ENCODE measurements at places on chromosomes 12 and 14. TPM values are rescaled to one million over a fixed set of nuclear protein-coding genes. Genes with fewer than 3 reads are reported as not detected.

Gene KRT6C
- total RNA-seq: not detected

Gene DHRS2
- 3.7 TPM for total RNA-seq

Gene STAB2
- total RNA-seq: not detected

Gene CLEC7A
- total RNA-seq: not detected

Gene ACACB
- total RNA-seq: 11.5 TPM

Measured in activated CD4-positive, alpha-beta T cell treated with anti-CD3 and anti-CD28 coated beads for 36 hours (primary cell).